ENCODE measurements at places on chromosomes 5 and 9. TPM values are rescaled to one million over a fixed set of nuclear protein-coding genes. Genes with fewer than 3 reads are reported as not detected.

GRCh38 chr5:93395971-93396379 lies 185.0 kb downstream of the NR2F1-AS1 start:
- no peak for DNase-seq

DNA sequence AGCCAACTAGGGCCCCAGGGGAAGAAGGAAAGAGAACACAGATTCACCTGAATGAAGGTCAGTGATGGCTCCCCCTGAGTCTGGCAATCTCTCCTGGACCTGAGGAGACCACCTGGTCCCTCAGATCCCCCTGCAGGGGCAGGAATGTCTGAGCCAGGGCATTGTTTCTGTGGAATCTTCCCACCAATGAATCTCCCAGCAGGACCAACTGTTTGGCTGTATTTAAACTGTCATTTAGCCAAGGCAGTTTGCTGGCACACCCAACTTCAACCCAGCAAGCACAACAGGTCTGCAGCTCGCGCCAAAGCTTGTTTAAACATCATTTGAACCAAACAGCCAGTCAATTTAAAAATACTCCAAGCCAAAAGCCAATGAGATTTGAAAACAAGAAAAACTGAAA lies 92.6 kb downstream of the SH3TC2 start:
- no peak for DNase-seq

DNA sequence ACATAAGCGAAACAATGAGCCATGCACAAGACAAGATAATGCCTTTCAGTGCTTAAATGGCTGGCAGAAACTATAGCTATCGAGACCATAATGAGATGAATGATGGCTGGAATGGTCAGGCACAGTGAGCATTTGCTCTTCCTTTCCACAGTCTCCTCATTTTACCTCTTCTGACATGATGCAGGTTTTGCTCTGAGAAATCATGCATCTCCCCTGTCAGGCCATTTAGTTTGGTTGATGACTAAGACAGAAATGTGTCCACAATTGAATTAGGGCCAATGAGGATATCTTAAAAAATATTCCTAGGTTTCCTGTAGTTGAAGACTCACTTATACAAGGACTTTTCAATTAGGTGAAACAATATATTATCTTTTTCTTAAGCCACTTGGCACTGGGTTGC lies 475.1 kb downstream of the TMEM232 start:
- no peak for DNase-seq

- DNase-seq: no peak
Measured at GRCh38 chr5:31867219-31867618, 228.3 kb downstream of the PDZD2 start.

- DNase-seq: no peak
Measured at GRCh38 chr5:53366245-53366644, 114.2 kb upstream of the FST start.

GRCh38 chr9:76812591-76812990 lies 48.4 kb downstream of the PCA3 start:
- no peak for DNase-seq

DNA sequence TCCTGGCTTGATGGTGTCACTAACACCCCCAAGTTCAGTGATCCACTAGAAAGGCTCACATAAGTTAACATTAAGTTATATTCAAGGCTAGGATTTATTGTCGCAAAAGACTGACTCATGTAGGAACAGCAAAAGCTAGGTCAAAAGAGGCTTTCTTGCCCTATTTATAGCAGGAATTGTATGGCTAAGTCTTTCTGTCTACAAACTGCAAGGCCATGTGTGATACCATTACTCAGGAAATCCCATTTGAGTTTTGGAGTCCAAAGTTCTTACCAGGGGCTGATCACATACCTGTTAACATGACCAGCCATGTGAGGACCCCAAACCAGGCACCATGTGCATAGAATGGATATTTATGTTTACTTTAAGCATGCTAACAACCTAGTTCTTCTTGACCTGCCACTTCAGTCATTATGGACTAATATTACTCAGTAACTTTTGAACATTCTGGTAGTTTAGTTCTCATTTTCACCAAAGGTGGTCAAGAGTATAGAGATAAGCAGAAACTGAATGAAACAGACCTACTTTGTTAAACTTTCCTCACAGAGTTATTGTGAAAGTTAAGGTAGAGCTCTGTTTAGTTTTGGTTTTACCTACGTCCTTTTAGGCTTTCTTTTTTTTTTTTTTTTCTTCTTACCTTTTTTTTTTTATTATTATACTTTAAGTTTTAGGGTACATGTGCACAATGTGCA lies 281.1 kb downstream of the FER start:
- DNase-seq: no peak

DNA sequence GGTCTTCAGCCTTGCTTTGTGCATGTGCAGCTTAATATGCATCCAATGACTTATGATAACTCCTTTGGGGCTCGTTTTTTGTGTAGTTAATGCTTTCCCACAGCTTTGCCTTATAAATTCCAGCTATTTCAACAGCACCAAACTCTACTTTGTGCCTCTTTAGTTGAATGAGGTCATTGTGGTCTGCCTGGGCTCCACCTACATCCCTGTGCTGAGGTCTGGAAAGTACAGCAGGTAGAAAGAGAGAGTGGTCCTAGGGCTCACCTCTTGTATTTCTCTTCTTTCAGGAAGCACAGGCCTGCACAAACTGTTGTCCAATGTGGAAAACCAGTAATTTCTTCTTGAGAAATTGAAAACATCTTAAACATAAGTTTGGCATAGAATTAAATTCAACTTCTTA lies 167.2 kb downstream of the XRCC4 start:
- no peak for DNase-seq

GRCh38 chr5:45542421-45542820 lies 153.8 kb downstream of the HCN1 start:
- DNase-seq: no peak

The LCN1 gene
- total RNA-seq: not detected

The OBP2B gene
- total RNA-seq: not detected

The MOB3B gene
- total RNA-seq: 0.85 TPM

The F2R gene
- total RNA-seq: 46.7 TPM

The HIGD2A gene
- total RNA-seq: 249 TPM

The FAM78A gene
- 55.3 TPM for total RNA-seq

Measured in right atrium auricular region (tissue), 2 donors.